ENCODE measurements at places on chromosomes 13 and 19.

GRCh38 chr19:58520257-58520599, 618 bp upstream of the ZBTB45 start:
- no peak for DNase-seq

GRCh38 chr19:48451624-48452023, 3.8 kb upstream of the KCNJ14 start:
- DNase-seq, result no peak

DNA sequence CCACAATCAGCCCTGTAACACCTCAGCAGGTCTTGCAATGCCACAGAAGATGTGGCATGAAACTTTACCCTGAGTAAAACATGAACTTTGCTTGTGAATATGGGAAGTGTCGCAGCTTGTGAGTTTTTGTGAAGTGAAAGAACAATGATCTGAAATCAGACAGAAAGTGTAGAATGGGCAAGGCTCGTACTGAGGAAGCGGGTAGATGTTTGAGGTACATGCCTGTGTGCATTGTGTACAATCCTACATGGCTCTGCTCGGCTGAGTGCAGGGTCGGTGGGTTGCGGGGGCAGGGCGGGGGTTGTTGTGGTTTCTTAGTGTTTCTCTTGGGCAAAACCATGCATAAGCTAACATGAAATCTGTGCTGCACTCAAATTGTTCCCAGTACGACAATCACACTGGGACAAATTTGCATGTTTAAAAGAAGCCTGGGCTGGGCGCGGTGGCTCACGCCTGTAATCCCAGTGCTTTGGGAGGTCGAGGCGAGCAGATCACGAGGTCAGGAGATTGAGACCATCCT, 1.1 kb downstream of the NLRP13 start:
- DNase-seq, result no peak

DNA sequence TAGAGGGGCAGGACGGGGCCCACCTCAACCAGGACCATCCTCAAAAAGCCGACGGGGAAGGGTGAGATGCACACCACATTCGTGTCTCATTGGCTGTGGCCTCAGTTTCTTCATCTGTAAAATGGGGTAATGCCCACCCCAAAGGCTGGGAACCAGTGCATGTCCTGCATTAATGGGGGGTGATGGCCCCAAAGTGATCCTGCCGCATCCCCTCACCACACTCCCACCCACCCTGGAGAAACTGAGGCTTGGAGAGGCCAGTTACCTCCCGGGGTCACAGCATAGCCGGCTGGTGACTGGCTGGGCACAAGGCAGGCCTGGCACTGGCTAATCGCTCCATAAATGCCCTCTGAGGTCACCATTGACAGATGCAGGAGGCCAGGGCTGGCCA, 640 bp upstream of the MIDN start:
- DNase-seq, result no peak

DNA sequence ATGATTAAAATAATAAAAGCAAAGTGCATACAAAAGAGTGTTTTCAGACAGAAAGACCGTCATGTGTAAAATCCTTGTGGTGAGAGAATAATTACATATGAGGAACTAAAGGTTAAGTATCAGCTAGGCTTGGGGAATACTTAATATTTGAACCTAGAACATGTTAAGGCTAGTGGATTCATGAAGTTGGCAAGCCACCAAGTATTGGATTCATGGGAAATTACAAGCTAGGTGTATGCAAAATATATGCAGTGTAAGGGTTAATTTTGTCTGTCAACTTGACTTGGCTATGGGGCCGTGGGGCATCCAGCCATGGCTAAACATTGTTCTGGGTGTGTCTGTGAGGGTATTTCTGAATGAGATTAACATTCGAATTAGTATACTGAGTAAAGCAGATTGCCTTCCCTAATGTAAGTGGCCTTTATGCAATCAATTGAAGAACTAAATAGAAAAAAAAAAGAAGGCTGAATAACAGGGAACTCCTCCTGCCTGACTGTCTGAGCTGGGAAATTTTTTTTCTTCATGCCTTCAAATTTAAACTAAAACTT, 533.5 kb upstream of the KLF12 start:
- no peak for DNase-seq

DNA sequence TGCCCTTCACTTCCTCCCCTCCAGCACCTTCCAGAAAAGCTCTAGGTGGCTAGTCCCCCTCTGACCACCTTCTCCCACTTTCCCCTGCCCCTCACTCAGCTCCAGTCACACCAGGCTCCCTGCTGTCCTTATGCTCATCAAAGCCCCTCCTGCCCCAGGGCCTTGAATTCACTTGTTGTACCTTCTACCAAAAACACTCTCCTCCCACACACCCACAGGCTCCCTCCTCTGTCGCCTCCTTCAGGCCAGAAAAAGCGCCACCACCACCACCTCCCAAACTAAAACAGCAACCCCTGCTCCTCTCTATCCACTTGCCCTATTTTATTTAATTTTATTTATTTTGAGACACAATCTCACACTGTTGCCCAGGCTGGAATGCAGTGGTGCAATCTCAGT, 4.8 kb upstream of the CEACAM16 start:
- DNase-seq, result no peak

DNA sequence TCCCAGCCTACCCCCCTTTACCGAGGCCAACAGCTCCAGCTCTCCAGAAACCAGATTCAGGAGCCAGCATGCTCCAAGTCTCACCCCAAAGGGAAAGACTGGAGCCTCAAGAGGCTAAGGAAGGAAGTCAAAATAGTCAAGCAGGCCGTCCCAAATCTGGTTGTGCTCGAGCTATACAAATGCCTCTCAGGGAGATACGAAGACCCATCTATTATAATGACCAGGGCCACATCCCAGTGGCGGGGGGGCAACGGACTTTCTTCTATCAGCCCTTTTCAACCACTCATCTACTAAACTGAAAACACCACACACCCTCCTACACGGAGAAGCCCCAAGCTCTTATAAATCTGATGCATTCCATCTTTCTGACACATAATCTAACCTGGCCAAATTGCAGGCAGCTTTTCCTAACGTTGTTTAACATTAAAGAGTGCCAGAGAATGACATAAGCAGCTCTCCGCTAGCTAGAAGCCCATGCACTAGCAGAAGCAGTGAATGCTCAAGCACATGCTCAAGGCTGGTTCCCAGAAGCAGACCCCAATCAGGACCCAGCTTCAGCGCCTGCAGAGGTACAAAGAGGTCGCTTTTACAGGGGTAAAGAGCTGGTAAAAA, 104.6 kb upstream of the ZNF98 start:
- DNase-seq, result no peak

- DNase-seq, result peak; percentile 75
Measured at GRCh38 chr19:18109733-18110608, 12.4 kb downstream of the MAST3 start.

GRCh38 chr13:106569233-106570095, 1.5 kb upstream of the ARGLU1 start:
- no peak for DNase-seq

- no peak for DNase-seq
Measured at GRCh38 chr19:3855320-3855719, 13.5 kb downstream of the ZFR2 start.

DNA sequence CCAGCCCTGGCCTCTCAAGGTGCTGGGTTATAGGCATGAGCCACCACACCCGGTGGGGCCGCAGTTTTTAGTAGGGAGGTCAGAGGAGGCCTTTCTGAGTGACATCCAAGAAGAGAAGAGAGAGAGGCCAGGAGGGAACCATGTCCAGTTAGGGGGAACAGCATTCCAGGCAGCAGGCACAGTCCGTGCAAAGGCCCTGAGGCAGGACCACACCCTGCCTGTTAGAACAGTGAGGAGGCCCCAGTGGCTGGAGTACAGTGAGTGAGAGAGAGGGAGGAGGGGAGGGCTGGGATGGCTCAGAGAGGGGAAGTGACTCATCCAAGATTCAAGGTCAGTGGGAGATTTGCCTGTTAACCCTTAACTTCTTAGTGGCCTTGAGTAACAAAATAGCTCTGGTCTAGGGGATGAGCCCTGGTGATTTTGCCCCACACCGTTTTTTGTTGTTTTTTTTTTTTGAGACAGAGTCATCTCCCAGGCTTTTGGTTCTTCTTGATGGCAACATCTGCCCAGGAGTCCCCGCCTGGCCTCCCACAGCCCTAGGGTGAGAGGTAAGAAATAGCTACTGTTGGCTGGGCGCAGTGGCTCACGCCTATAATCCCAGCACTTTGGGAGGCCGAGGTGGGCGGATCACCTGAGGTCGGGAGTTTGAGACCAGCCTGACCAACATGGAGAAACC, 2.7 kb upstream of the PLIN3 start:
- DNase-seq, result peak; percentile 83

GRCh38 chr19:5103061-5103701, 134.3 kb downstream of the KDM4B start:
- peak; percentile 65 for DNase-seq

DNA sequence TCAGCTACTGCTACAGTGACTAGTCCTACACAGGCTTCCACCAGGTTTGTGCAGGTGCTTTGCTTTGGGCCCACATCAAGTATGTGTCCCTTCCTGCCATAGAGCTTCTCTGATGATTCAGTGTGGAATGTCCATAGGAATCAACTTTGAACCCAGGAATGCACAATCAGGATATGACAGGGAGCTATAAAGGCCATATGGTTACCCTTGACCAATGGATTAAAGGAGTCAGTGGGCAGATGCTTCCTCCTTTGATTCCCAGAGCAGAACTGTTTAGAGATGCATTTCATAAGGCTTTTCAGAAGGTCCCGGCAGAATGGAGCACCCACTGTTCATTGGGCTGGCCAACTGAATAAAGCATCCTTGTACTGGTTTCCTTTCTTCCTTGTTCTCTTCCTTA, 145.2 kb upstream of the WASF3 start:
- DNase-seq, result no peak

DNA sequence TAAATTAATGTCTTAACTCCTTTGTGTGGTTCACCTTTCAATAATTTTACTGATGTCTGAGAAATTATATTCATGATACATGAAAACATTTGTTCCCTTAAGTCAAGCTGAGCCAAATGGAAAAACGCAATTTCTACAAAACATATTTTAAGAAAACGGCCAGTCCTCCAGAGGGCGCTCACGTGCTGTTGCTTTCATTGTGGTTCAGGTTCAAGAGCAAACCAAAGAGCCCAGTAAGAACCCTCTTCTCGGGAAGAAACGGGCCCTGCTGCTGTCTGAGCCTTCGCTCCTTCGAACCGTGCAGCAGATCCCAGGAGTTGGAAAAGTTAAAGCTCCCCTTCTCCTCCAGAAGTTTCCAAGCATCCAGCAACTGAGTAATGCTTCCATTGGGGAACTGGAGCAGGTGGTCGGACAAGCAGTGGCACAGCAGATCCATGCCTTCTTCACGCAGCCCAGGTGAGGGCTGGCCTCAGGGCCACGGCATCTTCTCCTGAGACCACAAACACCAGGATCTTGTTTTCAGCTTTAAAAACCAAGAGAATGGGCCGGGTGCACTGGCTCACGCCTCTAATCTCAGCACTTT, 4.3 kb downstream of the FAAP24 start:
- DNase-seq, result peak; percentile 74

- peak; percentile 36 for DNase-seq
Measured at GRCh38 chr13:34294483-34295129, 476.7 kb downstream of the RFC3 start.

DNA sequence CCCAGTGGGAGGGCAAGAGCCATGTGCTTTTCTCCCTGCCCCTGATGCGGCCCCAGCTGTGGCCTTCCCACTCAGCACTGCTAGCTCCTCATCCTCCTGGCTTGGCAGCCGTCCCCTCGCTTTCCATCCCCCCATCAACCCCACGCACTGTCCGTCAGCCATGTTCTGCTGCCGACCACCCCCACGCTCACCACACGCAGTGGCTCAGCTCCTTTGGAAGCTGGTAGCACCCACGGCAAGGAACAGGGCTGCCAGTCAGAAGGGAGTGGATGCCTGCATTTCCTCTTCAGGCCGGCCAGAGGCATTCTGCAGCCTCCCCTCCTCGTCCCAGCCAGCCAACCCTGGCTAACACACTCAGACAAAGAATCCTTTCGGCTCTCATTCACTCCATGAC, 6.3 kb downstream of the CALM3 start:
- DNase-seq, result no peak
